ENCODE measurements at places on chromosomes 12 and 14.

DNA sequence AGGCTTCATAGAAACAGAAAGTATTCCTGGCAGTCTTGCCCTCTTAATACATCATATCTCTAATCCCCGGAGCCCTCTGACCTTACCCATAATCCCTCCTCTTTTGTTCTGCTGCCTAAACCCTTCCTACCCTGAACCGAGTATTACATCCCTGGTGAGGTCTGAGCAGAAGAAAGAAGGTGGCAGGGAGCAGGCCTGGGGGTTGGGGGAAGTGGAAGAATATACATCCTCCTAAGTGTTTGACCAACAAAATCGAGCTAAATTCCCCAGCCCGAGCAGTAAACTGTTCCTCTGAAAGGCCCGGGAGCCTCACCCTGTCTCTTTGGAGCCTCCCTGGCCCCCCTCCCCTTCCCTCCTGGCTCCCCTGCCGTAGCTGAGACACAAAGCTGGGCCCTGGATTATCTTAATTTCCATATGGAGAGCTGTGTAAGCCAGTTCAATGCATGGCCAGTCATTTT, 192.6 kb upstream of the LHX5 start:
- DNase-seq = no peak

GRCh38 chr12:88303335-88303734, 161.2 kb downstream of the TMTC3 start:
- no peak for DNase-seq

GRCh38 chr14:79842270-79842669, 369.0 kb downstream of the DIO2 start:
- no peak for DNase-seq

DNA sequence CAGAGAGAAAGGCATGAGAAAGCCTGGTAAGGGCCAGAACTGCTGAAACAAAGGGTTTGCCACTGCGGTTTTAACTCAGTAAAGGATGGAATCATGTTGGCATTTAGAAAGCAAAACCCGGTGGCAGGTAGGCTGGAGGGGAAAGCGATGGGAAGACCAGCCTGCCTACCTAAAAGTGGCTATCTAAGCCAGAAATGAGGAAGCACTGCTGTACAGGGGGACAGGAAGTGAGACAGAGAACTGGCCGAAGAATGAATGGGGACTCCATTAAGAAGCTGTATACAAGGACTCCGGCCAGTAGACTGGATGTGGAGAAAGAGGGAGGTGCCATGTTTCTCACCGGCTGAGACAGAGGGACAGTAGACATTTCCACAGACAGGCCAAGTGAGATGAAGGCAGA, 48.2 kb downstream of the PPM1H start:
- DNase-seq = no peak

DNA sequence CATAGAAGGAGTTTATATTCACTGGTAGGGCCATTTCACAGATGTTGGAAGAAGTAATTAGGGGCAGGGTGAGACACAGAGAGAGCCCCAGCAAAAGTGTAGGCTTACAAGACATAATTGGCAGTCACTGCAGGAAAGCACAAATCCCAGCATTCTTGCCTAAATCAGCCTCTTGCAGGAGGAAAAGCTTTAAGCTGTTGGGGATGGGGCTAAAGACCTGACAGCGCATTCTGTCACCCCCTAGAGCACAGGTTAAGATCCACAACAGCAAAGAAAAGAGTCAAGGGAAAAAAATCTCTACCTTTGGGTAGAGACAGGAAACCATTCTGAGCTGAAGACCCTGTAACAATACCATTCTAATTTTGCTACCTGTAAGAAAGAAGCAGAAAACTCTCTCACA, 409.0 kb downstream of the DAD1 start:
- DNase-seq = no peak

DNA sequence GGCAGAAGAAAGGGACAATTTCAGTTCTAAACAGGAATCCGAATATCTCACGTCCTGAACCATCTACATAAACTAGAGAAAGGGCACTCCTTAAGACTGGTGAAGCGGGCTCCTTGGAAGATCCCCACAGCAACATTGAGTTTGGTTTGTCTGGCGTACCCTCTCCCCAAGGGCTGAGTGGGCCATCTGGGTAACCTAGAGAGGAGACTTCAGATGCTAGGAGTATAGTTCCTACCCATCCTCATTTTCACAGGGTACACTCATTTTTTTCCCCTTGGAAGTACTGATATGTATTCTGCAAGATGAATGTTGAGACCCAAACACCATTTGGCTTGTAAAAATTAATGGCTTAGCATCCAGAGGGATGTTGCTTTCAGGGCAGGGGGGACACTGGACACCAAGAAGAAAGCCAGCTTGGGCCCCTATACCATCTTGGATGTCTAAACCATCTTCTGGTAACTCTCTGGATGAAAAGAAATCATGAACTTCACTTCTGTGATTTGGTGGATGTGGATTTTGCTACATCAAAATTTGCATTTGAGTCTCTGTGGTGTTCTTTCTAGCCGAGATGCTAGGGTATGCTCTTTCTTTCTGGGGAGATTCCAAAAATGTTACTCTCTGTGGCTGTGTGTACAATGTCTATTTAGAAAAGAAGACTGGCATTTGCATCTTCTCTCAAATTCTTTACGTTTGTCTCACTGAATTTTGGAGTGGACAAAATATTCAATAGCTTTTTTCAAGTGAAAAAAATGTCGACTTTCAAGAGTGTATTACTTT, 97.7 kb downstream of the ETV6 start:
- DNase-seq = no peak

- DNase-seq = peak; percentile 53
Observed at GRCh38 chr12:32444895-32445294, 45.5 kb downstream of the FGD4 start.

- no peak for DNase-seq
Observed at GRCh38 chr12:116490471-116490870, 68.7 kb upstream of the MAP1LC3B2 start.

DNA sequence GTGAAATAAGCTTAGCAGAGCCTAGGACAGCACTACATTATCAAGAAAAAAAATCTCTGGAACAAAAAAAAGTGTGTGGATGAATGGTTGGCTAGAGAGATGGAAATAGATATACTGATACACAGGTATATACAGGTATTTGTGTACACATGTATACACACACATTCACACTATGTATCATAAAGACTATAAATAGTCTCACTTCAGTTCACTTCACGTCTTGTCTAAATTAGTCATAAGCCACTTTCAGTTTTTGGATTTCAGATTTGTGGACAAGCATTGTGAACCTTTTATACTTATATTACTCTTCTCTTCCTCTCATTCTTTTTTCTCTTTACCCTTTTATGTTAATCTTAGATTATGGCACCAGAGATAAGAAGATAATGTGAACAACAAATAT, 41.8 kb upstream of the SLC6A15 start:
- no peak for DNase-seq

DNA sequence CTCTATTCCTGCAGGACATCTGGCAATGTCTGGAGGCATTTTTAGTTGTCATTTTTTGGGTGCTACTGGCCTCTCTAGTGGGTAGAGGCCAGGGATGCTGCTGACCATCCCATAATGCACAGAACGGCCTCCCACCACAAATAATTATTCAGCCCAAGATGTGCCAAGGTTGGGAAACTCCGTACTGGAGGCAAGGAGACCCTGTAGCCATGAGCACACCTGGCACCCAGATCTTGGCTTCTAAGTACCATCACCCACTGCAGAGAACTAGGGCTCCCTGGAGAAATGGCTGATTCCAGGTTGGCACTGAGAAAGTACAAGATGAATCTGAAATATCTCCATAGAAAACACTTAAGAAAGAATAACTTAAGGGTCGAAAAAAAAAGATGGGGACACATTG, 81.7 kb downstream of the RBM19 start:
- no peak for DNase-seq

DNA sequence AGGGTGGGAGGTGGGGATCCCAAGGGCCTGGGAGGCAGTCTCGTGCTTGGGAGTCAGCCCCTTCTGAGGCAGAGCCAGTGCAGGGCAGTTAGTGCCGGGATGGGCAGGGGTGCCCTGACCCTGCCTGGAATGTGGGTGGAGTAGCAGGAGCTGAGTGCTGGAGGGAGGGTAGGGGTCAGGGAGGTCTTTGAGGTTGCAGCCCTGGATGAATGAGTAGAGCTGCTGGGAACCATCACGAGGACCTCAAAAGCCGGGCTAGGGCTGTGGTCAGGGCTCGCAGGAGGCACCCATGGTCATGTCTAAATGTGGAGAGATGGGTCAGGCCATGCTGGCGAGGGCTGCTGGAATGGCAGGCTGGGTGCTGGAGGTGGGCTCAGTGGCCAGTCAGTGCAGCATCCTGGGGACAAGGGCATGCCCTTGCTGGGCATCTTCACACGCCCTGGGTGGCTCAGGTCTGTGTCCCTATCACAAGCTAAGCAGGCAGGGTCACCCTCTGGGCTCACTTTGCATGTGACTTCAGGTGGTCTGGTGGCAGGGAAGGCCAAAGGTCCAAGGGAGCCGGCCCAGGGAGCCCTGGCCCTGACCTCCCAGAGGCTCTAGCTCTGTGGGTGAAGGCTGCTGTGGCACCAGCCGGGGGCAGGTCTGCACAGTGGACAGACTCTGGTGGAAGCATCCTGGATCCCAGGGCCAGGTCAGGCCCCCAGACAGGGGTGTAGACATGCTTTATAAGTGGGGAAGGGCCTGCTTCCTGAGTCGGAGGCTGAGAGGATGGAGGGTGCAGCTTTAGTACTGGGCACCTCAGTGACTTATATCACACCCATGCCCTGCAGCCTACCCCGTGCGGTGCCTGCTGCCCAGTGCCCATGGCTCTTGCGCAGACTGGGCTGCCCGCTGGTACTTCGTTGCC, 24.5 kb downstream of the PAPLN start:
- no peak for DNase-seq

DNA sequence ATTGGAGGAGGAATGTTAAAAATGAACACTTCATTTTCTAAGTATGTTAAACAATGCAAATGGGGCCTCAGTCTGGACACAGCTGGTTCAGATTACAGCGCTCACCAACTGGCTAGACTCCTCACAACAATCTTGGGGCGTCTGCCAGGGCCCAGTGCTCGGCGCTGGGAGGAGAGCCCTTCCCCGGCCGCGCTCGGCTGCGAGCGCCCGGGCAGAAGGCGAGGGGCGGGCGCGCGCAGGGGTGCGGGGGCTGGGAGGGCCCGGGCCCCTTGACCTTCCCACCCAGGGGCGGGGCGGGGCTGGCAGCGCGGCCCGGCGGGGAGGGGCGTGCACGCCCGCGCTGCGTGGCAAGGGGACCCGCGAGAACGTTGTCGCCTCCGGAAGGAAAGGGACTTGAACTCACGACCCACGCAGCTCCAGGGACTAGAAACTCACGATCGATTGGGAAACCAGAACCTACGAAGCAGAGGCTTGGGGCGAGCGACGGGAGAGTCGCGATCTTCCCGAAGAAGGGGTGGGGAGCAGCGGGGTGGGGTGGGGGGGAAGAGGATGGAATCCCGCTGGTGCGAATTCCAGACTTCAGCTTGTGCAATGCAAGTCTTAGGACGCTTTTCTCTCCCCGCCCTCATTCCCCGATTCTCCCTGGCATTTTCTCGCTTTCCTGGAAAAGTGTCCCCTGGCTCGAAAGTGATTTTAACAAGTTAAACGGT, at the start of gene FBLN5:
FBLN5 (minus strand) TSS at position 220 of the 710 bp plus-strand sequence. CDS start 465 bp downstream, outside the sequence.
- DNase-seq = no peak

- no peak for DNase-seq
Observed at GRCh38 chr12:84134797-84135366, 777.7 kb downstream of the SLC6A15 start.

All from Peyer's patch (tissue), 4 donors.